SJSA1 (cell line): ENCODE measurements at places on chromosomes 4 and X. TPM values are rescaled to one million over a fixed set of nuclear protein-coding genes. Genes with fewer than 3 reads are reported as not detected.

- no peak for DNase-seq
These were observed 111.4 kb upstream of the TTC29 start for GRCh38 chr4:147056940-147057610.

GRCh38 chrX:10936976-10937375 lies 174.2 kb upstream of the HCCS start:
- no peak for DNase-seq

- DNase-seq = no peak
These were observed 126.7 kb upstream of the VCX2 start for GRCh38 chrX:8297766-8298165.

DNA sequence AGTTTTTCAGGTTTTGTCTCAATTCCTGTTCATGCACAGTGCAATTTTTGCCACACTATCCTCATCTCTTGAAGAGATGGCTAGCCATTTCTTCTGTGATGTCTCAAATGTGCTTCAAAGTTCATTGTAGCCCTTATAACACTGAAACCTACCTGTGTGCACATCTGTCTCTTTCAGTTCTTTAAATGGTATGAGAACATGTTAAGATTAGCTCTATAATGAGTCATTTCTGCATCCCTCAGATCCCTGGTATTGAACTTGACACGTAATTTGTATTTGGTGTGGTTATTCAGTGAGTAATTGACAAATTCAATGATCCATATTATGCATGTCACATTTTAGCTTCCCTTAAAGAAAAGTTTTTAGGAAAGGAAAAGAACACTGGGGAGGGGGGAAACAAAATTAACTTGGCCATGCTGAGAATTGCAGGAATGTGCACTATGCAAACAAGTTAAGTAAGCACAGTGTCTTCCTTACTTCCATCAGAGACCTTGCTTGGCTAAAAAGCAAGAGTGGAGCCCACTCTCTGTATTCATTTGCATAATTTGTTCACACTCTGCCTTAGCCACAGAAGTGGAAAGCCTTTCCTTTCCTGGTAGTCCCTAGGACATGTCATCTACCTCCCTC lies 659.8 kb upstream of the MAGEB2 start:
- no peak for DNase-seq

- DNase-seq = no peak
These were observed 29.9 kb upstream of the GPC4 start for GRCh38 chrX:133444952-133445831.

- DNase-seq = no peak
These were observed 143.4 kb downstream of the TRIML1 start for GRCh38 chr4:188282471-188283232.

DNA sequence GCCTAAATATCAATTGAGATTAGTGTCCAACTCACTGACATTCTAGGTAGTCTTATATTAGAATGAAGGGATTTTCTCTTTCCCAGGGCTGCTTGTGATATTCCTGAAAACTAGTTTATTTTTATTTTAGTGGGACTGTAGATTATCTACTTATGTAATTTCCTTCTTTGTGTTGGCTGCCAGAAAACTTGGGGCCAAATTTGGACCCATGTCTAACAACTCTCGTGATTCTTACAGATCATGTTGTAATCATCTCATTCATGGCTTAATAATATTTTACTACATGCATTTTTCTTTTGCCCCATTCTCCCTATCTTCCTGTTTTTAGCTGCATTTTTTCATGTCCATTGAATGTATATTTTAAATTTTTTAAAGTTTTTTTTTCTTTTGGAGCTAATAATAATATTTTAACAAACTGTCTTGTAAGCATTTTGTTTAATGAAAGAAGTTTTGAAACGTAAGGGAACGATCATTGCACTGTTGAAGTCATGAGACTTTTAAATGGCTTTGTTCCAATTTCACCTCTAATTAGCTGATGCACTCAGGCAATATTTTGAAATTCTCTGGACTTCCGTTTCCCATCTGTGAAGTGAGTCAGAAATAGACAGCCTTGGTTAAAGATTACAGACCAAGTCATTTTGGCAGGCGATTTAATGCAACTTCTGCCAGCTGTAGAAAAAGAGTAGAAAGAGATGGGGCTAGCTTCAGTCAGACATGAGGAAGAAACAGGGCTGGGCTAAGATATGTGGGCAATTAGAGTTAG lies 14.3 kb upstream of the TDO2 start:
- no peak for DNase-seq

DNA sequence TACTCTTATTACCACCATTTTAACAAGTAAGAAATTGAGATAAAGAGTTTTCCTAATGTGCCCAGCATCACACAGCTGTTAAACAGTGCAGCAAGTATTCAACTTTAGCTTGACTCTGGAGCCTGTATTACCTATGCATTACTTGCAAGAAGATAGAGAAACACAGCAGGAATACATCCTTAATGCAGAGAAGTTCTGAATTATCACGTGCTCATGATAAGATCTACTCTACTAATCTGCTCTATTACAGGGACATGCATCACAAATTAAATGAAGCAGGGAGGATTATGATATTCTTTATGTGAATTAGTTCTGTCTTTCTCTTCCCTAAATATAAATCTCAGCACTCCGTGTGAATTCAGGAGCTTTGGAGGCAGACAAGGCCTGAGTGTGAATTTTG lies 39.0 kb upstream of the PDGFC start:
- DNase-seq = no peak

DNA sequence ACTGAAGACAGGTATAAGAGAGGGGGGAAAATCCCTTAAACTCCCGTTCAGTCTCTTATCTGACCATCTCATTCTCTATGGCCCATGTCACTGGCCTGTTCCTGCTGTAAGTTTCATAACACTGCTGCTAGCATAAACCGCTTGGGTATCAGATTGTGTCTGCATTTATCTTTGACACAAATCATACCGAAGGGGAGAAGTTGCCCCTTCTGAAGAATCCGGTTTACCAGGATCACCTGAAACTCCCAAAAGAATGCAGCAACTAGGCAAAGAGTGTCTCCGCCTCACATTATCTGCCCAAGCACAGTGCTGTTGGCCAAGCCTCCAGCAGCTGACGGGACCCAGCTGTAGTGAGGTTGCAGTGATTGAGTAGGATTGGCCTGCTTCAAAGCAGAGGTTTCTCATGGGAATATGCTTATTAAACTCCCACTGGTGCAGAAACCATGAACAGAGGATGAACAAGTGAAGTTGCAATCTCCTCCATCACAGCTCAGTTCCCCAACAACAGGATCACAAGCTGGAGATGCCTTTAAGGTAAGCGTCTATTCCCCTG lies 71.3 kb upstream of the PUDP start:
- no peak for DNase-seq

- no peak for DNase-seq
These were observed 12.5 kb upstream of the KLF8 start for GRCh38 chrX:56219700-56220099.

DNA sequence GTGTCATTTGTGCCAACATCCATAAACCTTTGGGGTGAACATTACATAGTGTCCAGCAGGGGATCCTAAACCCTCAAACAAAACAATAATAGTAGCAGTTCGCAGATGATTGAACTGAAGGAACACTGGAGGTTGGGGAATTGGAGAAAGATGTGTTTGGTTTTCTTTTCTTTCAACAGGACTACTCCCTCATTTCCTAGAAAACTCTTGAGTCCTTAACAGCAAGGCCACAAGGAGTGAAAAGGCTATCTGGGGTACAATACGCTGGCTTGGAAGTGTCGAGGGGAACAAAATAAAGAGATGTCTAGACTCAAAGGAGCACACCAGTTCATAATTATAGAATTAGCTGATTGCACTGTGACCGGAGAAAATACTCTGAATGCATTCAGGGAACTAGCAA lies 72.1 kb downstream of the IDS start:
- no peak for DNase-seq

GRCh38 chrX:109264878-109265277 lies 217.0 kb downstream of the GUCY2F start:
- no peak for DNase-seq

DNA sequence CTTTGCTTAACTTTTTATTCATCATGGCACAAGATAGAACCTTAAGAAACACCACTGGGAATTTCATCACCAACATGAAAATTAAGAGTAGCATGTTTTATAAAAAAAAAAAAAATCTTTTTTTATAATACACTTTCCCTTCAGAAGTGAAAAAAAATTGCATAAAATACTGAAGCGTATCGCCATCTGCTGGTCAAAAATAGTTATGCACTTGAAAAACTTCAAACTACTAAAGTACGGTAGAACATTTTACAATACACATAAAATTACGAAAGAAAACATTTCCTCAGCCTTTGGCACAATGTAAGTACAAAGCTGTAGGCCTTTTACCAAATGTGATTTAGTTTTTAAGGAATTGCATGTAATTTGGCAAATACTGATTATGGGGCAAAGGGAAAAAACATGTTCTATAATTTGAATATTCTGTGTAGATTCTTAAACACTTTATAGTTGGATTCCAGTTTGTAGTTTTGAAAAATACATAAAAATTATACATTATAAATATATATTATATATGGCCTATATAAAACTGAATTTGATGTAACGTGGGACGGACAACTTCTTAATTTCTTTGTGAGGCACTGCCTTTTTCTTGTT lies 26.5 kb downstream of the HCCS start:
- DNase-seq = no peak

DNA sequence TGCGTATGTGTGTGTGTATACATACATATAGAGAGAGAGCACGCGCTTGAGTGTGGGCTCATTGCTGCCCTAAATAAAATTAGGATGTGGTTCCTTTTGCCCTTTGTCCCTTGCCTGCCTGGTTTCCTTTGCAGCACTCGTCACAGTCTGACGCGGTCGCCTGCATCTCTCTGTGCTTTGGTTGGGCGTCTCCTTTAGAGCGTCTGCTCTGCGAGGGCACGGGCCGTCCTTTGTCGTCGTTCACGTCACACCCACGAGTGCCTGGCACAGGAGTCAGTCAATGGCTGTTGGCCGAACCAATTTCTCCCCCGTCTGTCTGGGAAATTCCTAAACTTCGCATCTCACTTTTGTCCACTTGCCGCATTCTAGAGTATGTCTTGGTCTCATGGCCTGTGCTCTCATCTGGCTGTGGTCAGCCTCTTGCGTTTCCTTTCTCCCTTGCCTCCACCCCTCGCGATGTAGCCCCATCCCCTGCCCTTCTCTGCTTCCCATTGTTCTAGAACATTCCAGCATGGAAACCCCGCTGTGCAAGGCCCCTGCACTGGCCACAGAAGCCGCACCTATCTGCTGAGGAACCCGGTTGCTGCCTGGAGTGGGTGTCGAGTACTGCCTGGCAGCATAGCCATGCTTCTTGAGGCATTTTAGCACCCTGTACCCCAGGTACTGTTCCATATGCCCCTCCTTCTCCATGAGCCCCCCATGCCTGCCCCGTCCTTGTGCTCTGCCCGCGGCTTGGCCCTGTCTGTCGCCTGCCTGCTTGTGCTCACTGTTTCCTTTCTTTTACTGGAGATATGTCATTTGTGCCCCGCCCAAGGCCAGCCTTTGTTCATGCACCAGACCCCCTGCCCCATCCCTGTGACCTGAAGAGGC lies 8.0 kb downstream of the MAEA start:
- DNase-seq = no peak

DNA sequence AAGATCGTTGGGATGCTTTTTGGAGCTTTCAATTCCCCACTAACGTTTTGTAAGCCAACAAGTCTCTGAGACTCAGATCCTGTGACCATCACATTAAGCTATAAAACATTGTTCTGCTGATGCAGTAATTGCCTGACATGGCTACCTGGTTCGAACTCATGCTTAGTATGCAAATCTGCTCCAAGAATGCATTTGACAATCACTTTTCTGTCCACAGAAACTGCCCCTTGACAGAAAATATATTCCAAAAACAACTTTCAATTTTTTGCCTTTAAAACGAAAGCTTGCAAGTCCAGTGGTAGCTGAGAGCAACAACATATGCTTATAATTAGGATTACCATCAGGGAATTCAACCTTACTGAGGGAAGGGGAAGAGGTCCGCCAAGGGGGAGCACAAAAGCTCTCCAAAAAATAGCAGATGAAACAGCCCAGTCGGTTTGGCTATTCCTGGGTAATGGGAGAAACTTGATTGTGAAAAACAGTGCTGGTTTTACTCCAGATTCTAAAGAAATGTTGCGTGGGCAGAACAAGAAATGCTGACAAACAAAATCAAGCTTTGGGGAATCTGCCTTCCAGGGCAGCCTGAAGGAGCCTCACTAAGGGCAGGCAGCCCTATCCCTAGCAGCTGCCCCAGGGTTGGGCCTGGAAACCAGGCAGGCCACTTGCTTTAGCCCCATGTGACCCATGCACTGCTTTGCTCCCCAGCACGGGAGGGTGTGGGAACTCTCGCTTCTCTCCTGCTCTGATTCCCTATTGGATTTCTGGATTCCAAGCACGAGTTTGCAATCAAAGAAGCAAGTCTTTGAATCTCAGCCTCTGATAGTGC lies 160.7 kb upstream of the LDB2 start:
- DNase-seq = peak; percentile 37

DNA sequence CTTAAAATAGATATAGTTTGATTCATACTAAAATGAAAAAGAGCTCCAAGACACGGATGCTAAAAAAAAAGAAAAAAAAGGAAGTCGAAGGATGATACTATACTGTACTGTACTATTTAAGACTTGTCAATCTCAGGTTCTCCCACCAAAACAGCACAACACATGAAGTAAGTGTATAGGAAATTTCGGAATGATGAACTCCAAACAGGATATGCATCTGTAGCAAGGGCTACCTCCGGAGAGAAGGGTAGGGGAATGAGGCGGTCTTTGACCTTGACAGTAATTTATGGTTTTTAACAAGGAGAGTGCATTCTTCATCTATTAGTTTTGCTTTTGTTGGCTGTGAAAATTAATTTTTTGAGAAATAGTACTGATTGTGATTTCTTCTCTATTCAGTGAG lies 541 bp upstream of the FIP1L1 start:
- DNase-seq = no peak

- DNase-seq = no peak
These were observed 1450.6 kb upstream of the IGFBP7 start for GRCh38 chr4:58560736-58561135.

DNA sequence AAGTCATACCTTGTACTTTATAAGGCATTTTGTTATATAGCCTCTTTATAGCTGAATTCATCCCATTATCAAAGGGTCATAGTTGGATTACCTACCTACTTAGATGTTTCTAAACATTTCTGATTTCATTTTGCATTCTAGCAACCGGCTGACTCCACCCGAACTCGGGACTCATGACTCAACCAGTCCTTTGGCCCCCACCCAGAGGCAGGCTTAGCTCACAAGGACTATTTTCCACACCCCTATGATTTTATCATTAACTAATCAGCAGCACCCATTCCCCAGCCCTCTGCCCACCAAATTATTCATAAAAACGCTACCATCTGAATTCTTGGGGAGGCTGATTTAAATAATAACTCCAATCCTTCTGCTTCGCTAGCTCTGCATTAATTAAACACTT lies 79.9 kb upstream of the EGFL6 start:
- DNase-seq = peak; percentile 38

- no peak for DNase-seq
These were observed 167.5 kb downstream of the CDS1 start for GRCh38 chr4:84750260-84750959.

- DNase-seq = no peak
These were observed 37.1 kb downstream of the SLC39A8 start for GRCh38 chr4:102308032-102308799.

- no peak for DNase-seq
These were observed 194.6 kb upstream of the STK26 start for GRCh38 chrX:131828482-131828881.

DCAF12L1 gene
- total RNA-seq = not detected in 2 replicates

MAOB gene
- total RNA-seq = not detected in 2 replicates

CENPVL1 gene
- not detected in 2 replicates for total RNA-seq

C4orf33 gene
- 21.6 and 38.3 TPM in 2 replicates for total RNA-seq
